Ecto neural progenitor cell (in vitro differentiated cells): ENCODE measurements at places on chromosomes 3 and 15.

GRCh38 chr3:79651536-79652065 is 116.2 kb downstream of the ROBO1 start:
- DNase-seq, result peak; percentile 61

DNA sequence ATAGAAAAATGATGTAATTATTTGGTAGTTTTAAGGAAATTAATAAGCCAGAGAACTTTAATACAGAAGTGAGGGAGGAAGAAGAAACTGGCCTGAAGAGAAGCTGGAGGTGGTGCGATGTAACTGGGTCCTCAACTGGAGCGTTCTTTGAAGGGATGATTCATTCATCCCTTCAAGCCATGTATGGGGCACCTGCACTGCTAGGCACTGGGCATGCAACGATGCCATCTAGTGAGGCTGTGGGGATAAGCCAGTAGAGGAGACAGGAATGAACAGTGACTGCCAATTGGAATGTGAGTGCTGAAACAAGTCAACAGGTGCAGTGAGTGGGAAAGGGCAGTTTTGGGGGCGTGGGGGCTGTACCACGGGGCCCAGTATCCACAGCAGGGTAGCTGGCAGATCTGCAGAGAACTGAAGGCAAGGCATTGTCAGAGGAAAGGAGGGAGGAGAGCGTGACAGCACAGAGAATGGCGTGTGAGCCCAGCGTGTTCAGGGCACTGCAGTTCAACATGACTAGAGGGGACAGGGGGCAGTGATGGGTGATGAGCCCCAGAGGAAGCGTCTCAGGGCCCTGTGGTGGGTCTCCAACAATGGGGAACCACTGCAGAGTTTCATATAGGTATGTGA is 3.8 kb upstream of the KIF23 start:
- no peak for DNase-seq

DNA sequence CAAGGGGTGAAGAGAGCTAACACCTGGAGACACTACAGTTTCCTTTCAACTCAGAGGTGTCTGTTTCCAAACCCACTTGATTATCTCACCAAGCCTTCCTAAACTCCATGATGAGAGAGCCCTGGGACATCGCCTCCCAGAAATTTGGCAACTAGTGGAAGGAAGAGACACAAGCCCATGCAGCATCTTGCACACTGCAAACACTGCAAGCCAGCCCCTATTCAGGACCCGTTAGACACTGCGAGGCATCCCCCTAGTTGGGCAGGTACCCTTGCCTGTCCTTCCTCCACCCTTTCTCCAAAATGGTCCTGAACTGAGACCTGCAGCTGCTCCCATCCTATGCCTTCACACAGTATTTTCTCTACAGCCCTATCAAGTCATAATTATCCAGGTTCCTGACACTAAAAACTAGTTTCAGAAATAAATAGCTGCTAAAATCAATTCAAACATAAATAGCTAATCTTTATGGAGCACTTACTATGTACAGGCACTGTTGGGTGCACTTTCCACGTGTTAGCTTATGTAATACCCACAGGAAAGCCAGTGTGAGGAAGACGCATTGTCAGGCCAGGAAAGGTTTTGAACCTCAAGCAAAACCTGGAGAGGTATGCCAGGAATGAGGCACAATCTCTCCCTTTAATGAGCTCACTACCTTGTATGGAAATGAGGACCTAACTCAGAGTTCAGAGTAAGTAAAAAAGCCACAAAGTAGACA is 2.8 kb downstream of the MAGI1 start:
- DNase-seq, result no peak

GRCh38 chr3:99854756-99855298 is 37.2 kb downstream of the CMSS1 start:
- DNase-seq, result no peak

DNA sequence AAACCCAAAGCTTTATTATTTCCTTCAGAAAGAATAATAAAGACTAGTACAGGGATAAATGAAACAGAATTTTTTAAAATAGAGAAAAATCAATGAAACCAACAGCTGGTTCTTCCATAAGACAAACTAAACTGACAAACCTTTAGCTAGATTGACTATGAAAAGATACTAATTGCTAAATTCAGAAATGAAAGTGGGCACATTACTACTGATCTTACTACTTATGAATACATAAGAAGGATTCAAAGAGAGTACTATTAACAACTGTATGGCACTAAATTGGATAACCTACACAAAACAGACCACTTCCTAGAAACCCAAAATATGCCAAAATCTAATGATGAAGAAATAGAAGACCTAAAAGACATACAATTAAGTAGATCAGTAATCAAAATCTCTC is 278.2 kb downstream of the ISL2 start:
- DNase-seq, result no peak

DNA sequence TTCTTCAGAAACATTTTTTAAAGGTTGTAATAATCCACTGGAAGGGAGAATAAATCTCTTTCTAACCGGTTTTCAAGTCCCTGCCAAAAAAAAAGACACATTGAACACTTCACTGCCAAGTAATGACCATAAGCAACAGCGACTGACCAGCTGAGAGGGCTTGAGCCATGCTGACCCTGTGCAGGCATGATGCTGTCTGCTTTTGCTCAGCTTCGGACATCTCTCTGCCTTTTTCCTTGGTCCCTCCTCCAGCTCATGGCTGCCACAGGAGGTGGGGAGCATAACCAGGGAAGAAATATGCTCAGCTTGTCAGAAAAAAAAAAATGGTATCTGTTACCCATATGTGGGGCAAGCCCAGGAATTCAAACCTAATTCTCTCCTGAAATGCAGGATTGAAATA is 1.5 kb downstream of the IGSF10 start:
- no peak for DNase-seq

DNA sequence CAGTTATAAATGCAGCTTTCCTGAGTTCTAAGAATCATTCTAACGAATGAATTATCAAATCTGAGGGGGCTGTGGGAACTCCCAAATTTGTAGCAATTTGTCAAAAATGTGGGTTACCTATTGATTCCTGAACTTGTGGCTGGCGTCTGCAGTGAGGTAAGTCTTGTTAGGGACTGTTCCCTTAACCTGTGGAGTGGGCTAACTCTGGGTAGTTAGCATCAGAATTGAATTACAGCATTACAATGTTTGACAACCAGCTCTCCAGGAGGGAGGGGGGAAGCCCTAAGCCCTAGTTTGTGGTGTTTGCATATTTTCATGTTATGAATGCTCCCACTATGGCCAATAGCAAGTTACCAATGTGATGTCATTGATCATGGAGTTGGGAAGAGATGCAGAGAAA is 65.9 kb upstream of the STT3B start:
- no peak for DNase-seq

DNA sequence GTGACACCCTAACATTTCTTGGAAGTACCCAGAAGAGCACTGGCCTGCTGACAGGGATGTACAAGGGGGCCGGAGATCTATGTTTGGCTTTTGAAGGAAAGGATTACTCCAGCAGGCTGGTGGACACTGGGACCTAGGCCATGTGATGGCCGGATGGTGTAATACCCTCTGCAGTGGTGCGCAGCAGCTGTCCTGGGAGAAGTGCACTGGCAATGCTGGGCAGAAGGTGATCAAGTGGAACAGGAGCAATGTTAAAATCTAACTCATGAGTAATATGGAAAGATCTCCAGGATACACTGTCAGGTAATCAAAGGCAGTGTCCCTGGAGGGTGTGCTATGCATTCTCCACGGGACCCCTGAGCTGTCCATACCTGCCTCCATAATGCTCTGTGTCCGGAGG is 71.2 kb upstream of the POMGNT2 start:
- DNase-seq, result no peak

DNA sequence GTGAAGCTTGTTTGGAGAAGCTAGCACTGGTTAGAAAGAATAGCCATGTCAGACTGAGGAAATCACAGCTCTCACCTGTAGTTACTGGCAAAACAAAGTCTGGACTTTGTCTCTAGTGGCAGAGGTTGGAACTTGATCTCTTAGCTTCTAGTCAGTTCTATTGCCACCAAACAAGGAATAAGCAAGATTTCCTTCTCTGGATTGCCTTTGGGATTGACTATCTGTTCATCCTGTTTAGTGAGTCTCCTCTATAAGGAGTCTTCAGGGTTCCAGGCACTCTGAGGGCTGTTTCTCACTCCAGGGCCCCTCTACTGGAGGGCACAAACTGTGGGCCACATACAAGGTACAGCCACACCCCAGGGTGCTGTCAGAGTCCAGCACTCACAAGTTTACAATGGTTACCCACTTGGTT is 426.6 kb upstream of the THBS1 start:
- no peak for DNase-seq

DNA sequence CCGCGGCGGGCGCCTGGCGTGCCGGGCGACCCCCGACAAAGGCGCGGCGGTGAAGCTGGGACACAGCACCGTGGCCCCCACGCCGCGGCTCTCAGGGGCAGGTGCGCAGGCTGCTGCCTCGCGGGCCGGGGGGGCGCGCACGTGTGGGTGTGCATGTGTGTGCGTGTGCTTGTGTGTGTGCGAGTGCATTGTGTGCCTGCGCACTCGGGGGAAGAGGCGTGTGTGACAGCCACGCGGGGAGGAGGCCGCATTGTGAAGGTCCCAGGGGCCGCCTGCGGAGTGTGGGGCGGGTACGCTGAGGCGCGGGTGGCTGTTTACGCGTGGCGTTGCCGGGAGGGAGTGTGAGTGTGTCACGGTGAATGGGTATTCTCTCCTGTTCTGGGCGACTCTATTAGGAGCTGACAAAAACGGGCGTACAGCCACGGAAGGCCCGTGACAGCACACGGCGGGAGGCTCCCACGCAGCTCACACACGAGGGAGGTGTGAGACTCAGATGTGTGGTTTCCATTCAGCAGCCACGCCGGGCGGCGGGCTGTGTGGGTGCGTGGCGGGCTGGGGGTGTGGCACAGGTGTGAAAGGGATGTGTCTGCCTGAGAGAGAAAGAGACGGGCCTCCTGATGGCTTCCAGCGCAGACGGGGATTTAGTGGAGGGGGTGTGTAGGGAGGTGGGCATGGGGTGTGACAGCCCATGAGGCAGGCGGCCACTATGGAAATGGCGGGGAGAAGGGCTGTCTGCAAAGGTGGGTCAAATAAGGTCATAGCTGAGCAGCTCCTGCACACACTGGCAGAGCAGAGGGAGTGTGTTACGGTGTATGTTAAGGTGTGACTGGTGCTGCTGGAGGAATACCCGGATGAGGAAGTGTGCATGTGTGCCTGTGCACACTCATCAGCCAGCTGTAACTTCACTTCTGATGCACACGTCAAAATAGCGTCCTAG is 750 bp downstream of the PODXL2 start:
- no peak for DNase-seq

DNA sequence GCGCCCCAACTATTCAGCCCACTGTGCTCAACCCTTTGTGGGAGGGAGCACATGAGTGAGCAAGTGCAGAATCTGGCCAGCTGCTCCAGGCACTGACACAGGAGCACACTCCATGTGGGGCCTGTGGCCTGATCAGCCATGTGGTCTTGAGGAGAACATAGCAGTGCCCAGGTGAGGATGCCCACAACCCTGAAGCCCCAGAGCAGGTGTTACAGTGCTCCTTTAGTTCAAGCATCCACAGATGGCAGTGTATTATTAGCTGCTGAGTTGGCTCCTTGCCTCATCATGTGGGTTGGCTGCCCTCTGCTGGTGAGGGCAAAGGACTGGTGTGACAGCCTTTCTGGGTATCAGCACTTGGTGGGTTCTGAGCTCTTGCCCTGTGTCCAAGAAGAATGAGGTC is 1588.2 kb downstream of the SI start:
- DNase-seq, result peak; percentile 70

GRCh38 chr3:124858275-124858674 is 28.9 kb downstream of the ITGB5 start:
- no peak for DNase-seq

DNA sequence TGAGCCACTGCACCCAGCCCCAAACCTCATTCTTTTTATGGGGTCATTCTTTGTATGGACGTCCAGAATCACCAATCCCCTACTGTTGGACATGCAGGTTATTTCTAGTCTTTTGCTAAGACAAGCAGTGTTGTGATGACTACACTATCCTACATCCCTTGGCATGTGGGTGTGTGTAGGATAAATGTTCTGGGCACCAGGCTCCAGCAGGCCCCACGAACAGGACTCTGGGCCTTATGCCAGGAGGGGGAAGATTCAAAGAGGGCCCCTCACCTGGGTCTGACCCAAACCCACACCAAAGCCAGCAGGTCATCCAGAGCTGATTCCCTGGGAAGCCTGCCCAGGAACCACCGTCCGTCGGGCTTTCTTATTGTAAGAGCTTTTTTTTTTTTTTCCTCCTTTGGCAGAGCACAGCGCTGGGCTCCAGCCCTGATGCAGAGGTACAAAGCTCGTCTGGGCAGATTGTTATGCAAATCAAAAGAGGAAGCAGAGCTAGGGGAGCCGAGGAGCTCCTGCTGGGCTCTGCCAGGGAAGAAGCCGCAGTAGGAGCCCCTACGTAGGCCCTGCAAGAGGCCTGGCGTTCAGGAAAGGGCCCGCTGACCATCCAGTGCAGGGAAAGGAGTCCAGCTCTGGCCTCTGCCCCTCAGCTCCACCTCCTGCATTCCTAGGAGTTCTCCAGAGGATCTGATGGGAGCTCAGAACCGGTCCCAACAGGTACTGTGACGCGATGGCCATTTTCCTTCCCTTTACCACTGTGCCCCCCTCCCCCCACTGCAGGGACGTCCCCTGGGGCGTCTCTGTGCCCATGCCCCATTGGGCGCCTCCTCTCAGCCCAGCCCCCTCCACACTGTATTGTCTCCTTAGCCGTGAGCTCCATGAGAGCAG is 29.0 kb upstream of the FURIN start:
- peak; percentile 67 for DNase-seq
